ENCODE measurements at places on chromosomes 3 and 15.

- DNase-seq, result no peak
Observed at GRCh38 chr3:67450153-67450552, 204.3 kb downstream of the SUCLG2 start.

DNA sequence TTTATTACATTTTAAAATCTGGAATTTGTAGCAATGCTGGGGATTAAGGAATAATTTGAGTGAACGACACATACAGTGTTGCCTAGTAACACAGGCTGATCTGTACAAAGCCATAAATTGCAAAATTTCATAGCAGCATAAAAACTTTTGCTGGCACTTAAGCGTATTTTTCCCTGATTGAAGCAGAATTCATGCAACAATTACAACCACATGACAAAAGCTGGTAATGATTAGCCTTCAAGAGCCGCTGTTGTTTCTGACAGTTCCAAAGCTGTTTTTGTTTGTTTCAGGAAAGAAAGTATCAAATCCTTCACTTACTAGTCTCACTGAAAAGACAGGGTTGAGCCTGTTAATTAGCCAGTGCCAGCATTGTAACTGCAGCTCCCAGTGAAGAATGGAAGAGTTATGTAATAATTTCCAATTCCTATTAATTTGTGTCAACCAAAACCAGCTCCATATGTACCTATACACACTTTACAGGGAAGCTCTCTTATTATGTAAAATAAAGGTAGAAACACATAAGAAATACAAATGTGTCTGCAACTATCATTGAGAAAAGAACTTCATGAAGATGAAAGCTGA lies 60.7 kb downstream of the AGTR1 start:
- no peak for DNase-seq

- no peak for DNase-seq
Observed at GRCh38 chr15:58505581-58505980, 73.8 kb downstream of the LIPC start.

DNA sequence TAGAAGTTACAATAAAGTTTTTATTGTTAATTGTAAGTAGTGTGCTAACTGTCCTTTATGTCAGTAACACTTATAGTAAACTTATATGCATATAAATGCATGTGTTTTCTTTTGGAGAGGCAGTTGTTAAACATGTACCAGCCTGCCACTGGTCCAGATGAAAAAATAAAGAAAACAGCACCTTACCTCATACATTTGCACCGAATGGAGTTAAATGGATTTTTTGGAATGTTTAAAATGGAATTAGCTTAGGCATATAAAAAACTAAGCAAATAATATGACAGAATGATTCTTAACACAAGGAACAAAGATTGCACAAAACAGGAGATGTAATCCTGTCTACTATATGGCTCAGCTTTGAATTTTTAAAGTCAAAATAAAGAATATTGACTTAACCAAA lies 50.2 kb upstream of the ALDH1A3 start:
- DNase-seq, result no peak

GRCh38 chr3:49222002-49222401 lies 50.6 kb downstream of the KLHDC8B start:
- no peak for DNase-seq

- peak; percentile 78 for DNase-seq
Observed at GRCh38 chr3:125186261-125186787, 26.2 kb downstream of the SLC12A8 start.

DNA sequence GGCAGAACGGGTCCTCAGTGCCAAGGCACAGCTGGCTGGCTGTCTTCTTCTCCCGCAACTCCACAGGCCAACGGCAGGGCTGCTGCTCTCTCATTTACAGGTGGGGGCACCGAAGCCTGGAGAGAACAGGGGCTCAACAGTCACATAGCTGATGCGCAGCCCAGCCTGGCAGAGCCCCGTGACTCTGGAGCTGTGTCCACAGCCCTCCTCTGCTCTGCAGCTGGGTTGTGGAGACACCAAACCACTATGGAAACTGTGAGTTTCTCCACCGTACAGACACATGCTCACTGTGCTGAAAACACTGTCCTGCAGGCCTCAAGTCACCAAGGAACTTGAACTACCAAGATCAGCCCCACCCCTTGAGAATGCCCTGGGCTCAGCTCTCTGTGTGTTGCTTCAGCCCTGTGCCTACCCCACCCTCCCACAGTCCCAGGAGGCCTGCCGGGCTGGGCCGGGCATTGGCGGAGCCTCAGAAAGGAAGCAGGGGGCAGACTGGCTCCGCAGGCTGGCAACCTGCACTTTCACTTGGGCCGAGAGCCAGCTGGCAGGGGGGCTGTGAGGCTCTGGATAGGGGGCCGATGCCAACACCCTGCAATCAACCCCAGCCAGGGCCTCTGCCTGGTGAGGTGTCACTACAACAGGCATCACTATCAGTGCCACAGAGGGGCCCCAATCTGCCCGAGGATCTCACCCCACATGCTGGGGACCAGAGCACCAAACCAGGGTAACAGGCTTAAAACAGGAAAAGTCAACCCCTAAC lies 113.7 kb upstream of the RPL32 start:
- DNase-seq, result peak; percentile 37

GRCh38 chr3:124620600-124621063 lies 109.6 kb upstream of the UMPS start:
- peak; percentile 36 for DNase-seq

DNA sequence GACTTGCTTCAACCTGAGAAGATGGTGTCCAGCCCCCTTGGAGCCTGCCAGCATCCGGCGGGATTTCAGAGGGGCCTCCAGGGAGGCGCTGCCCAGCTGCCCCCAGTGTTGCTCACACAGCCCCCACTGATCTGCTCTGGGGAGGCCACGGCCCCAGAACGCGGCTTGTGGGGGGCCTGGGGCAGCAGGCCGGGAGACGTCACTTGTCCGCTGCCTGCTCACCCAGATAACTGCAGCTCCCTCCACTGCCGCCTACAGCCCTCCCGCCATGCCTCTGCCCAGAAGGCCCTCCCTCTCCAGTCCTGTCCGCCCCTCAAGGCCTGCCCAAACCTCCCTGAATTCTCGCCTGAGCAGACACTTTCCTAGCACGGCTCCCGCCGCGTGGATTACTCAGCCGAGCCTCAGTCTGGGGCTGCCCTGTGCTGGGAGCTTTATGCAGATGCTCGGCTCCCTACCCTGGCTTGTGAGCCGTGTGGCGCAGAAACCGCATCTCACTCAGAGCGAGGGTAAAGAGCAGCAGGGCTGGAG lies 17.2 kb upstream of the ADIPOQ start:
- DNase-seq, result no peak

DNA sequence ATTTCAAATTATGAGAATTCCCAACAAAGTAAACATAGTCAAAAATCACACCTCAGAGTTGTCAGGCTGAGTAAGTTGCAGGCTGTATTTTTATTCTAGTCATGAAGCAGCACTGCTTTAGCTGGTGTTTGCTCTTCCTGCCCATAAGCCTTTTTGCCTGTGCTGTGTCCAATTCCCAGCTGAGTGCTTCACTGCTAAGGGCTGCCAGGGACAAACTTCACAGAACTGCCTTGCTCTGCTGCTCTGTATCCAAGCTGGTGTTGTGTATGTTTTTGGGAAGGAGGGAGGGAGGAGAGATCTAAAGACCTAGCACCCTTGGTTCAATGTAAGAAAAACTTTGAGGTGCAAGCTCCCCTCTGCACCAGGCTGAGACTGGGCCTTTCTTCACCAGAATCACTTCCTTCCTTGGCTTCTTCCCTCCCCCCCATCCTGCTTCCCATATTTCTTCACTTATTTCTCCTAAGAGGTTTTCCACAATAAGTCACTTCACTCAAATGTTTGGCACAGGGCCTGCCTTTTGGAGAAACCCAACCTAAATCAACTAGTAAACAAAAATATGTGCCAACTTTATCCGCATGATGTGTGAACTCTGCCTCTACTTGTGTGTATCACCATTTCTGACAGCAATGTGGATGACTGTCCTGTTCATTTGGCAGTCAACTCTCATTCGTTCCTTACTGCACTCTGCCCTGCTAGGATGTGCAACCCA lies 156.1 kb downstream of the TBL1XR1 start:
- no peak for DNase-seq

- DNase-seq, result no peak
Observed at GRCh38 chr15:76233921-76234320, 77.3 kb downstream of the ETFA start.

DNA sequence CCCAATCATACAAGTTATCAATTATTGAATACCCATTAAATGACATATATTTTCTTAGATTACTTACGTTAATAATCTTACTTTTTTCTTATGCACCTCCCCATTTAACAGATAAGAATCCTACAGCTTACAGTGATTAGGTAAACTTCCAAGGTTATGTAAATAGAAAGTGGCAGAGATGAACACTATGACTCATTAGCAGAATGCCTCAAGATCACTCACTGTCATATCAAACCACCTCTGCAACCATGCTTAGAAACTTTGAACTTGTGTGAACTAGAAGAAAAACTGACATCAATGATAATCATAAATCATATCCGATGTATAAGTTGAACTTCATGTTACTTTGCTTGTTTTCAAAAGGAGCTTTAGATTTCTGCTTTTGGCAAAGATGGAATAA lies 911.6 kb upstream of the ARPP21 start:
- DNase-seq, result no peak
